ENCODE measurements at places on chromosomes 5 and 9. TPM values are rescaled to one million over a fixed set of nuclear protein-coding genes. Genes with fewer than 3 reads are reported as not detected.

ZBTB6 gene
- 14.2 TPM for total RNA-seq

DNA sequence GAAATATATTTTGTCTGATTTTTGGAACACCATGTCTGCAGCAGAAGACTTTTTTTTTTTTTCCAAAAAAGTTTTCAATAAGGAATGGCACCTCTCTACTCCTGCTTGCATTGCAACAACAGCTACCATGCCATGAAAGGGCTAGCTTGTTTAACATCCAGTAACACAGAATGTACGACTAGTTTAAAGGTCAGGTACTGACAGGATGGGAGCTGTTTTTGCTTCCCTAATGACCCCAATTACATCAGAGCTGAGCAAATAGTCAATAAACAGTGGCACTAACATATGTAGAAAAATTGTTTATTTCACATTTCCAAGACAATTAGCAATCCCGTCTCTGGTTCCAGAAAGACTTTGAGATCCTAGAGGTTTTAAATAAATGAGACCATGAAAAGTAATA lies 693.8 kb downstream of the NR2F1-AS1 start:
- DNase-seq = no peak

GRCh38 chr5:91137647-91138046 lies 245.5 kb downstream of the ARRDC3 start:
- no peak for DNase-seq

MZB1 gene
- 3.0 TPM for total RNA-seq

DNA sequence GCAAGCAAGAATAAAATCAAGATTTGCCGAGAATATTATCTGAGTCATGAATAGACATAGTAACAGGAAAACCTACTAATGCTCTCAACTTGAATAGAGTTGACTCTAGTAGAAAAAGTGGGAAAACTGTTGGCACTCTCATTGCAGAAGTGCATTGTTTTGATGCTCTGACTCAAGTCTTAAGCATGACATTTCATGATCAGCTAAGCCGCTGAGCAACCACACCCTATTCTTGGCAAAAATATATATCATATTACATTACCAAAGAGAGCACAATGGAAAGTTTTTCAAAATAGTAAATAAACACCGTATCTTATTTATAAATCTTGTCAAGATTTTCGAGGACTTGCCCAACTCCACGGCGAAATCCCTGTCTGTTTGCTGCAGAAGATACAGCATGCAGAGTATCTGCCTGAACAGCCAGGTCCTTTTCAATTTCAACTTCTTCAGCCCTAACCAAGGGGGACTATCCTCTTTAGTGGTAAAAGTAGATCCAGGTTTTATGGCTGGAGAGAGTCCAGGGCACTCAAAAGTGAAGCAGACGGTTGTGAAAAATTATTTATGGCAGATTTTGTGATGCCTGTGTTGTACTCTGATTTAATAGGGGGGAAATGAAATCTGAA lies 13.9 kb upstream of the ADAMTSL1 start:
- no peak for DNase-seq

GRCh38 chr5:42970636-42971559 lies 69.2 kb downstream of the ANXA2R start:
- DNase-seq = no peak

- no peak for DNase-seq
These were observed 35.5 kb upstream of the GRHPR start for GRCh38 chr9:37386988-37387387.

DMRTA1 gene
- not detected for total RNA-seq

- DNase-seq = no peak
These were observed 517.2 kb downstream of the CAAP1 start for GRCh38 chr9:26375448-26375847.

PTPA gene
- total RNA-seq = 51.3 TPM

- no peak for DNase-seq
These were observed 62.3 kb downstream of the GCNT1 start for GRCh38 chr9:76521244-76521681.

Measured in T-cell (primary cell).